ENCODE measurements at places on chromosomes 1 and 21.

GRCh38 chr1:47189844-47190508, at the start of gene PDZK1IP1:
PDZK1IP1 (minus strand) TSS chr1:47190036; CDS start chr1:47189932, 104 bp downstream.
- DNase-seq, result no peak

DNA sequence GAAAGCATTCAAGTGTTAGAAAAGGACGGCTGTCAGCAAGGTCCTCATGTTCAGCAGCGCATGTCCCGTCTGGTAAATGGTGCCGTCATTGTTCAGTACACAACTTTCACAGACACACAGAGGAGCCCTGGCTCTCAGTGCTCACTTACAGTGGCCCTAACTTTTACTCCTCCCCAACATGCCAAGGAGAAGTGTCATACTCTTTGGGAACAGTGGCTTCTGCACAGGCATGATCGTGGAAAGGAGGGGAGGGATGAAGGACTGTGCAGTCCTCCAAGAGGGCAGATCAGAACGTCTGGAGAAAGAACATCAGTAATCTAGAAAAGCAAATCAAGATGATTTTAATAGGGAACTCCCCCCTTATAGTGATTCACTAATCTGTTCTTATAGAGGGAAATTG, 3.8 kb upstream of the GRHL3 start:
- DNase-seq, result no peak

DNA sequence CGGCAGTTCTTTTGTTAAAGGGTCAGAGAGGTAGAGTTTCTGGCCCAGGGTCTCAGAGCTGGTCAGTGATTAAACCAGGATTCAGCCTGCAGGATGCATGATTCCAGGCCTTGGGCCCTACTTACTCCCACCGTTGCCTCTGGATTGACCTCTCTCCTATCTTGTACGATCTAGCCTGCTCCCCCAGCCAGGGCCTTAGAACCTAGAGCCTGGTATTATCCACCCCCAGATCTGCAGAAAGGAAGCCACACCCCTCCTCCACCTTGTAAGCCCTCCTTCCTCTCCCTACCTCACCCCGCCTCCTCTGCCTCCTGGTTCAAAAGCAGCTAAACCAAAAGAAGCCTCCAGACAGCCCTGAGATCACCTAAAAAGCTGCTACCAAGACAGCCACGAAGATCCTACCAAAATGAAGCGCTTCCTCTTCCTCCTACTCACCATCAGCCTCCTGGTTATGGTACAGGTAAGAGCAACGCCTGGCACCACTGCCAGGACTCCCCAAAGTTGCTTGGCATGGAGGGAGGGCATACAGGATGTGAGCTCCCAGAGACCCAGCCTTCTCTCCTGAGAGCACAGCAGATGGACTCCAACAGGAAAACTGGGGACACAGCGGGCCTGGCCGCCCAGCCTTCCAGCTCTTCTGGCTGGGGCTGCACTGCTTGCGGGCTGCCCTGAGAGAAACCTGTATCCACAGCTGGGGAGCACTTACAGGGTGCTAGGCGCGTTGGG, at the start of gene CD52:
CD52 (plus strand) TSS at position 347 of the 726 bp plus-strand sequence; CDS start at position 407, 60 bp downstream.
- peak; percentile 52 for DNase-seq

DNA sequence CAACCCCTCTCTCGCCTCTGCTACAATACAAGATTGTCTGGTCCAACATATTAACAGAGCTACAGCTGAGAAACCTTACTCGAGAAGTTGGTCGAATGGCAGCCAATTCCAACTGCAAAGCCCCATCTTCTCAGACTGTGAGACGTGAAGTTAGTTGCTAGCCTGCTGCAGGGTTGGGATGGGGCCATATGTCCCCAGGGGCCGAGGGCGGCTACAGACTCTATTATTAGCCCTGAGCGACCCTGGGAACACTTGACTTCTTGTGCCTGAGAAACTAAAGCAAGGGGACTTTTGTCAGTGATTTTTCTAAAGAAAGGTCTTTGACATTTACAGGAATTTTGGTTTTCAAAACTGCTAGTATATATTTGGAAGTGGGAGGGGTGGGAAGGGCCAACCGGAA, 13.7 kb downstream of the NCF2 start:
- DNase-seq, result no peak

DNA sequence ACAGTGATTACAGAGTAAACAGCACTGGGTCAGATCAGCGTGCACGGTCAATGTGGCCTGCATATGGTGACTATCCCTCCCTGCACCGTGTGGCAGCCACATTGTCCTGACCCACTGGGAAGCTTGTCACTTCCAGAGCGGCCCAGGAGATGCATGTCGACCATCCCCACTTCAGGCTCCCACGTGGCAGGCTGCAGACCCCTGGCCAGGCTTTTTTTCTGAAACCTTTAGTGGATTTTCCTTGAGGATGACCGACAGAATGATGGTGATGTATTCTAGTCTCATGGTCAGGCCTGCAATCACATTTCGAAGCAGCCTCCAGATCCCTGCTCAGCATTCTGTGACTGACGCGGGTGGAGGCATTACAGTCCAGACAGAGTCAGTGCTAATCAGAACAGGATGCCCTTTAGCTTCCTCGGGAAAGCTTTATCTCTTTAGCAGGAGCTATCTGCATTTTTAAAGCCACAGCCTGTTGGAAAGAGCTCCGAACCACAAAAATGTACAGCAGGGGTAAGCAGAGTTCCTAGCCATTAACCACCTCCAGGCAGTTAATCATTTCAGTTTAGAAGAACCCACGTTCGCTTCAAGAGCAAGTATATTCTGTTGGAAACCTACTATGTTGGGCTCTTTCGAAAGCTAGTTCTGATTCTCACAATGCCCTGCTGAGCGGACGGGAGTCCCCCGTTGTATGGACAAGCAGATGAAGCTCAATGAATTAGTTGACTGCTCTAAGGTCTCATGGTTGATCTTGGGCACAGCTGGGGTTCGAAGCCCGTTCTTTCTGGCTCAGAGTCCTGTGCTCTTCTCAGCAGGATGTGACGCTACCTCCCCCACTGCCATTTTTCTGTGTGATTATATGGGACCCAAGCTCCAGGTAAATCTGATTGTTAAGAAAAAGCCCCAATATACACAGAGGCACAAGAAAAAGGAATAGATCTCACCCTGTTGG, 56.5 kb downstream of the IRF2BP2 start:
- DNase-seq, result no peak

DNA sequence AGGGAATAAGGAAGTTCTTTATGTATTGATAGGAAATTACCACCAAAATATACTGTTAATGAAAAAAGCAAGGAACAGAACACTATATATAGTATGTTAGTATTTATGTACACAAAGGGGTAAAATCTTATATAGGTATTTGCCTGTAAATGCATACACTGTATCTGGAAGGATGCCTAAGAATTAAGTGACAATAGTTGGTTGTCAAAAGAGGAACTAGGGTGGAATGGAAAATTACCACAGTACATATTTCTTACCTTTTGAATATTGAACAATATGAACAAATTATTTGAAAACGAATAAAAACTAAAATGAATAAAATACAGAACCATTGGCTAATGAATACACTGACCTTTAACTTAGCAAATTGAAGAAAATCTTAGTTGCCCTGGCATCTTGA, 13.6 kb downstream of the ARPC5 start:
- DNase-seq, result no peak

DNA sequence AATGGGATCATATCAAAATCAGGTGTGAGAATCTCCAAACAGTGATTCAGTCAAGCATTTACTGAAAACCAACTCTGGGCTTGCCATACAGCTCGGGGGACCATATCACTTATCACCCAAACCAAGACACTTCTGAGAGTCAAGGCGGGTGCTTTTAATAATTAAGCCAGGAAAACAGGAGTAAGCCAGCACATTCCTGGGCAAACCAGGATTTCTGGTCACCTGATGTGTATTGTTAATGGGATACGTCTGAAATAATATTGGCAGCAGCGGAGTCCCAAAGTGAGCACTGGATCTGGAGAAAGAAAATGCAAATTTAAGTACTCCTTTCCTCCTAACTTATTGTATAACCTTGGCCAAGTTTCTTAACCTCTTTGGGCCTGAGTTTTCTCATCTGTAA, 17.6 kb downstream of the OSCP1 start:
- no peak for DNase-seq

DNA sequence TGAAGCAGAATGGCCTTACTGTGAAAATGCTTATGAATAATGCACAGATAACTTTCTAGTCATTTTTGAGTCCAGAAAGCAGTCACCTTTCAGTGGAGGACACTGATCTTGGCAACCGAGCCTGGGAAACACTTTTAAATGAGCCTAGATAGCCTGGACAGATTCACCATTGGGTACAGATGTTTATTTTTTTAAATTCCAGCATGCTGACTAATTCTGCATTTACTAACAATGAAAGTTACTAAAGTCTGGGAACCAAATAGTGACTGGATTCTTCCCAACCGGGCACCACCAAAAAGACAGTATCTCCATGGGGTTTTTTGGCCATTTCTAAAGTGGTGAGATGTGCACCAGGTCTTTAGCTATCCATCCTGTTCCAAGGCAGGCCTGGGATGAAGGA, 3.3 kb upstream of the FMOD start:
- DNase-seq, result no peak

- no peak for DNase-seq
These were observed 20.2 kb upstream of the MTR start for GRCh38 chr1:236774926-236775325.

DNA sequence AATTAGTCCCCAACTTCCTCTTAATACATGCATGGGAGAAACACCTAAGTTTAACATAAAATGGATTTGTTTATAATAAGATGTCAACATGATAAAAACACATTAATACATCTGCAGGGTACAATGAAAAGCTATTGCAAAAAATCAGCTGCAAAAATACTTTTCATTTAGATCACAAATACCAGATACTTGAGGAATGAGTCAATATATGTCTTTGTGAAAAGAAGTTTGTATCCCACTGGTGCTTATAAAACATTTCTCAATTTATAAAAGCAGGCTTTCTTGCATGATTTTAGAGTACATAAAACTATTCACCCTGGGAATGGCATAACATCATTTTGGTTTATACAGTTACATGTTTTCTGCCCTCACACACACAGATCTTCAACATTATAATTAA, 18.6 kb upstream of the PRKAA2 start:
- DNase-seq, result no peak

- no peak for DNase-seq
These were observed 58.5 kb downstream of the ATF6 start for GRCh38 chr1:161824618-161825017.

- no peak for DNase-seq
These were observed 64.0 kb upstream of the KCNK2 start for GRCh38 chr1:215018555-215018954.

DNA sequence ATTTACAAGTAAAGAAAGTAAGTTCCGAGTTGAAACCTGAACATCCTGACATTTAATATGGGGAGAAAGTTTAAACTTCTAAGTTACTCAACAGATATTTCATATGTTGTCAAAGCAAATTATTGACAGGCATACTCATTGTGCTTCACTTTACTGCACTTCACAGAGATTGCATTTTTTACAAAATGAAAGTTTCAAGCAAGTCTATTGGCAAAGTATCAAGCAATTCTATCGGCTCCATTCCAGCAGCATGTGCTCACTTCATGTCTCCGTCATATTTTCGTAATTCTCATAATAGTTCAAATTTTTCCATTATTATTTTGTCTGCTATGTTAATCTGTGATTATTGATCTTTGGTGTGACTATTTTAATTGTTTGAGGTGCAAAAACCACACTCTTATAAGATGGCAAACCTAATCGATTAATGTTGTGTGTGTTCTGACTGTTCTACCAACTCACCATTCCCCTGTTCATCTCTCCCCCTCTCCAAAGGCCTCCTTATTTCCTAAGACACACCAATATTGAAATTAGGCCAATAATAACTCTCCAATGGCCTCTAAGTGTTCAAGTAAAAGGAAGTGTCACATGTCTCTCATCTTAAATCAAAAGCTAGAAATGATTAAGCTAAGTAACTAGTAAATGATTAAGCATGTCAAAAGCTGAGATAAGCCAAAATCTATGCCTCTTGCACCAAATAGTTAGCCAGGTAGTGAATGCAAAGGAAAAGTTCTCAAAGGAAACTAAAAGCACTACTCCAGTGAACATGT, 68.2 kb upstream of the BCL9 start:
- no peak for DNase-seq

DNA sequence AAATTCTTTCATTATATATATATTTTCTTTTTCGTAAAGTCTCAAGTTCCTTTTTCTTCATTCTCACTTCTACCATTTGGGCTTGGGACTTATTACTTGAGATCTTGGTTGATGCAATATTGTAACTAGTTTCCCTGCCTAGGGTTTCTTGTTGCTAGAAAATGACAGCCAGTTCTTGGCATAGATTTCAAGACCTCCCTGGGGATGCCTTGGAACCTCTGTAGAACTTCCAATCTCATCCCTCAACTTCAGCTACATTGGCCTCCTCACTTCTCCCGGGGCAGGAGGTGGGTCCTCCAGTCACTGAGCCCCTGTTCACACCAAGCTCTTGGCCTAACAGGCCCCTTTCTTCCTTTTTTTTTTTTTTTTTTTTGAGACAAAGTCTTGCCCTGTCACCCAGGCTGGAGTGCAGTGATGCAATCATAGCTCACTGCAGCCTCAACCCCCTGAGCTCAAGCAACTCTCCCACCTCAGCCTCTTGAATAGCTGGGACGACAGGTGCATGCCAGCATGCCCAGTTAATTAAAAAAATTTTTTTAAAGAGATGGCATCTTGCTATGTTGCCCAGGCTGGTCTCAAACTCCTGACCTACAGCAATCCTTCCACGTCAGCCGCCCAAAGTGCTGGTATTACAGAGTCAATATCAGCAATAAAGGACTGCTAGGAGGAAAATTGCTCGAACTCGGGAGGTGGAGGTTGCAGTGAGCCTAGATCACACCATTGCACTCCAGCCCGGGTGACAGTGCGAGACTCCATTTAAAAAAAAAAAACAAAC, 33.1 kb downstream of the MAP3K7CL start:
- no peak for DNase-seq

- no peak for DNase-seq
These were observed 213.3 kb downstream of the ROR1 start for GRCh38 chr1:63987014-63987627.

- no peak for DNase-seq
These were observed 88.4 kb downstream of the PROX1 start for GRCh38 chr1:214075999-214076707.

- no peak for DNase-seq
These were observed 13.7 kb upstream of the EPHA10 start for GRCh38 chr1:37778654-37779053.

DNA sequence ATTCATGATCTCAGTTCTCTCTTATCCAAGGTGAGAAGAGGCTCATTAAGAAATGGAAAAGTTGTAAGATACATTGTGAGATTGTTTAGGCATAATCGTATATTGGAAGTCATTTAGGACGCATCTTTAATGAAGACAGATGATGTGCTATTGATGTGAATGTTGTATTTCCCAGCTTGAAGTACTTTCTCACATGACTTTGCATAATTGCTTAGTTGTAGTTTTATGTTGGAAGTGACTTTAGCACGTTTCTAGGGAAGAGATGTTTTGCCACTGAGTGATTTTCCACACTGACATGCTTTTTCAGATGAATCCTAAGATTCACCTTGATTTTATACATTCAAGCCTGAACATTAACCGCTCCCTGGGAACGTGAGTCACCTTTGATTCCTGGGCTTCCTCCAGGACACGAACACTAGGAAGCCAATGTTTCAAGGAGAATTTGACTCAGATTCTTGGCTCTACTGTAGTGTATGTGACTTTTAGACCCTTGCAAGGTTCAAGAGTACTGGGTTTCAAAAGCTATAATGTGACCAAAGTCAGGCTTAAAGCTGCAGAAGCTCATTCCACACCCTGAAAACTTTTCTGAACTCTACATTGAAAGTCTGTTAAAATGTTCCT, 27.9 kb downstream of the ANGEL2 start:
- DNase-seq, result no peak

GRCh38 chr1:240464099-240464498, 147.9 kb downstream of the GREM2 start:
- DNase-seq, result no peak

Measured in stimulated activated CD4-positive, alpha-beta T cell treated with anti-CD3 and anti-CD28 coated beads, TNF-alpha, amount 100 ng/mL, for 48 hours (primary cell).